ENCODE measurements at places on chromosomes 2 and 18. TPM values are rescaled to one million over a fixed set of nuclear protein-coding genes. Genes with fewer than 3 reads are reported as not detected.

GRCh38 chr2:173187941-173188788 lies 112.5 kb downstream of the MAP3K20 start:
- DNase-seq, result no peak

DNA sequence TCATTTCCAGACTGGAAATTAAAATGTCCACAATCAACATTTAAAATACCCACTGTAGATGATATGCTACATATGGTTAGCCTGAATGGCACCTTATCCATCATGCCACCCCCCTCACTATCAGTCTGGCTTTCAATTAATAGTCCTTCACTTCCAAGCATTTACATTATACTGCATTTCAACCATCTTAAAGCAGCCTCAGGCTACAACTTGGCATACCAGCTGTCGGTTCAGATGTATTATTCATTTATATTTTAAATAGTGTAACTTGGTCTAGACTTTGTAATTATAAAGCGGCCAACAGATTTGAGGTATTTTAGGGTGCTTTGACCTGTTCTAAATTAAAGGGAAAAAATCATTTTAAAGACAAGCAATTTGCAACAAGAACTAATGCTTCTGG lies 2.6 kb downstream of the GCG start:
- no peak for DNase-seq

GRCh38 chr2:45607701-45608100 lies 3.4 kb downstream of the SRBD1 start:
- no peak for DNase-seq

- no peak for DNase-seq
These were observed 25.2 kb upstream of the RGPD4 start for GRCh38 chr2:107801498-107801897.

GRCh38 chr2:25822190-25823117 lies 55.8 kb downstream of the ASXL2 start:
- peak; percentile 48 for DNase-seq

DNA sequence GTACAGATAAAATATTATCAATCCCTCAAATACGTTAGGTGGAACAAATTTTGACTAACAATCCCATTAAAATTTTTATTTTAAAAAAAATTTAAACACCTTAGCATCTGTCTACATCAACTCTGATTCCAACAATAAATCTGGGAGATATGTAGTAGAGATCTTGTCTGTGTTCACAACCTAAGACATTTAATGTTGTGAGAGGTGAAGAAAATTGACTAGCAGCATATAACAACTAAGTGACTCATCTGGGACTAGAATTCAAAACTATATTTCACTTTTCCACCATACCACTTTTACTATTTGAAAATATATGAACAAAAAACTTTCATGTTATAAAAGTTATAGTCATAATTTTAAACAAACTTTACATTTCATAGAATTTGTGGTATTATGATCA lies 97.9 kb downstream of the ATAD2B start:
- no peak for DNase-seq

- DNase-seq, result no peak
These were observed 26.3 kb downstream of the KIF3C start for GRCh38 chr2:25955869-25956535.

DNA sequence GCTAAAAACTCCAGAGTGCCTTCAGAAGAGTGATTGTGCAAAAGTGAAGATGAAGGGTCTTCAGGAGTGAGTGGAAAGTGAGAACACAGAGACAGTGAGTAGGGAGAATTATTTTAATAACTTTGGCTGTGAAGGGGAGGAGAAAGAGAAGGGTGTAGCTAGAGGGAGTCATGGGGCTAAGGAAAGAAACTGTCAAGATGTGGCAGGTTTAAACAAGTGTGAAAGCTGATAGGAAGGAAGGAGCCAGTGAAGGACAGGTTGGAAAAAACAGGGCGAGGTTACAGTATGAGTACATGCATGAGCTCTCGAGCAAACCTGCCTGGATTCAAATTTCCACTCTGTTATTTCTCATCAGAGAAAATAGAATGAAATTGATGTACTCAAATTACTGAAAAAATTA lies 17.8 kb downstream of the IL1F10 start:
- no peak for DNase-seq

DNA sequence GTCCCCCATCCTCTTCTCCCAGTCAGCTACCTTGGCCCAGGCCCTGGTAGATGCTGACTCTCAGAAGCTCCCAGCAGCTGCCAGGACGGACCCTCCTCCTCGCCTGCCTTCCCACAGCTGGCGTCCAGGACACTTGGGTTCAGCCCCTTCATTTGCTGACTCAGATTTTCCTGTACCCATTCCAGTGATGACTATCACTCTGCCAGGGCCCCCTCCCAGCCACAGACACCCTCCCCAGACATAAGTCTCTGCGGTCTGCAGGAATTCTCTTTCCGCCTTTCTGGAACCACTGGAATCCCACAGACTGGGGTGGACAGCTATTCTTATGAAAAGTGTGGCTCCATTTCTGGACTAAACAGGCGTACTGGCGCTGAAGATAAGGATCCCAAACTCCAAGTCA lies 260.3 kb upstream of the EPAS1 start:
- no peak for DNase-seq

GRCh38 chr2:85419009-85419675 lies 628 bp downstream of the SH2D6 start:
- peak; percentile 40 for DNase-seq

DNA sequence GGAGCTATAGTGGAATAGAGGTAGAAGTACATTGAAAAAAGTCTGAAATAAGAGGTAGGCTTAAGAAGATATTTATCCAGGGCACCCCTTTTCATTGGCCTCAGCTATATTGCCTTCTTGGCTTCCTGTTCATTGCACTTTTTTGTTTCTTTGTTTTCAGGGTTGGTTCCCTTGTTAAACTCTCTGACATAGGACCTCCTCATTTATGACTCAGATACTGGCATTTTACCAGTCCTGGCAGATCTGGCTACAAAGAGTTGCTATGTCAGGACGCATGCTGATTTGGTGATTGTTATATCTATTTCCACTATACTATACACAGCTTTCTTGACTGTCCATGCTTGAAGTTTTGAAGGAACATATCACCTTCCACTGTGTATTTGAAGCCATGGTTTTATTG lies 60.0 kb downstream of the GCA start:
- DNase-seq, result no peak

- no peak for DNase-seq
These were observed 5.1 kb upstream of the WIPF1 start for GRCh38 chr2:174602745-174603144.

GRCh38 chr18:22556222-22557167 lies 138.8 kb upstream of the CTAGE1 start:
- peak; percentile 90 for DNase-seq

DNA sequence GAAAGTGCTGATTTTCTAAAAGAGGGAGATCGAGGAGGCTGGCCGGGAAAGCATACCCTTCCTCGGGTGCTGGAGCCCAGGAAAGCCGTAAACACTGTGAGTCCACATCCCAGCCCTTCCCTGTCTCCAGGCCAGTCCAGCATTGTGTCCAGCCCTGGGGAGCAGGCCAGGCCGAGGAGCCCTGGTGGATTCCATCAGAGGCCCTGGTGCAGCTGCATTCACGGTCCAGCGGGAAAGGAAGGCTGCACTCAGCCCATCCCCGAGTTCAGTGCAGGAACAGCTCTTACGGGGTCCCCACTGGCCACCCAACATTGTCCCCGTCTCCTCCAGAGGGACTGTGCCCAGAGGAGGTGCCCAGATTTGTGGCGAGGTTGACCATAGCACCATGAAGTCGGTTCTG lies 218.6 kb downstream of the KLHL29 start:
- DNase-seq, result no peak

DNA sequence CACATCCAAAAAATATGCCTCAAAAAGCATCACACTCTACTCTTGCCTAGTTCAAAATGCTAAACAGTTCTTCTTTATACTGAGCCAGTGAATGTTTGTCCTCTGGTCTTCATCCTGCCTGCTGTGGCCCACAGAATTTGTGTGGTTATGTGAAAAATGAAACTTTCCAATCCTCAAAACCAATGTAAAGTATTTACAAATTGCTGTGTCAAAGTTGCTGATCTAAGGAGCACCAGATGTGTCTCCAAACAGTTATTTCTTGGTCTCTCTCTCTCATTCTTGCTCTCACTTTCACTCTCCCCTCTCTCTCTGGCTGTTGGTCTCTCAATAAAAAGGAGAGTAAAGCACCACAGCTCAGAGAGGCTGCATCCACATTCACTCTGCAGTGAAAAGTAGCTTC lies 23.0 kb downstream of the EPHA4 start:
- no peak for DNase-seq

GRCh38 chr18:8609659-8610458 lies 622 bp downstream of the RAB12 start:
- peak; percentile 48 for DNase-seq

- DNase-seq, result peak; percentile 80
These were observed 11.3 kb upstream of the DES start for GRCh38 chr2:219406861-219407230.

DNA sequence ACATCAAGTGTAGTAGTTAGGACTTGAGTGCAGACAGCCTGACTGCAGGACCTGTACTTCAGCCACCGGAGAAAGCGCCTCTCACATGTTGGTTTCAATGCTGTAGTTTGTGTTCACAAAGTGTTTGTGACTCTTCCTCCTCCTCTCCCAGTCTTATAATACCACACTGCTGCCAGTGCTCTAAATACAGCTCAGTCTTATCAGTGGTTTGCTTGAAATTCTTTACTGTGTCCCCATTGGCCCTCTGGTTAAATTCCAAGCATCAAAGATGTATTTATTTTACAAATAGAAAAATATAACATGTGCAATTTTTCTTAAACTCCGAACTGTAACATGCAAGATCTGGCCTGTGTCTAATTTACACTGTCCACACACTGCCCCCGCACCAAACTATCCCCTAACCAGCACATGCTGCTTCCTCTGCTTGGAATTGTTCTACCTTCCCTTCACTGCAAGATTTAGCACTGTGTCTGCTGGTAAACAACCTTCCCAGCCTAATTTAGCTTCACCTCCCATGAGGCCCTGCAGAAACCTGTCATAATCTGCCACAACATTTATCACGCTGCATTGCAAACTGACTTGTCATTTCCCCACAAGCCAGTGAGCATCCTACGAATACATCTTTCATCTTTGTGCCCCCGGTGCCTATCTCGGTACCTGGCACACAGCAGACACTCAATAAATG lies 77.1 kb downstream of the SUMO1 start:
- no peak for DNase-seq

- DNase-seq, result no peak
These were observed 38.6 kb downstream of the MARCO start for GRCh38 chr2:118980573-118980972.

DNA sequence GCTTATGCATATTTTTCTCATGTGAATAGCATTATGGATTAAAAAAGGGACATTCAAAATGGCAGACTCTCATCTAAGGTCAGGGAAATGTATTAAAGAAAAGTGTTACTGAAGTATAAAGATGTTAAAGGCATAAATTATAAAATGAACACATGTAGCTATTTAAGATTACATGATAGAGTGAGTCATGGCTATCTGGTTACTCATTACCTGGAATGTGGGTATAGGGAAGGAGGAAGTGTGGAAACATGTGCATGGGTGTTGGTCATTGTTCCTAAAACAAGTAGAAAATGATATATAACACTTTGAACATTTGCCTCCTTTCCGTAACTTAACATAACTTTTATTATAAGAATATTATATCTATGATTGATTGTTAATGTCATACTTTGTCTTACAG lies 66.4 kb downstream of the MYO1B start:
- no peak for DNase-seq

GRCh38 chr18:11521853-11522252 lies 87.5 kb upstream of the SLC35G4 start:
- DNase-seq, result no peak

- DNase-seq, result no peak
These were observed 53.4 kb upstream of the TLK1 start for GRCh38 chr2:171214093-171214492.

- peak; percentile 86 for DNase-seq
These were observed 1.0 kb upstream of the LDLRAD4 start for GRCh38 chr18:13217466-13217961.

The TTC39C gene
- 4.1 TPM for total RNA-seq

The NT5C1B gene
- total RNA-seq, result not detected

The FAP gene
- total RNA-seq, result 1.3 TPM

The LRRTM4 gene
- 0.69 TPM for total RNA-seq

The CXCR1 gene
- 0.69 TPM for total RNA-seq

The IL36G gene
- not detected for total RNA-seq

The REG1A gene
- total RNA-seq, result not detected

The RAB6C gene
- 0.25 TPM for total RNA-seq

The FAM237A gene
- total RNA-seq, result 2.0 TPM

The CDCA7 gene
- total RNA-seq, result 1.4 TPM

The IRS1 gene
- total RNA-seq, result 24.1 TPM

The SNTG2 gene
- total RNA-seq, result 0.77 TPM

The TNS1 gene
- total RNA-seq, result 783 TPM

The ZNF892 gene
- 3.0 TPM for total RNA-seq

The PEX13 gene
- total RNA-seq, result 25.7 TPM

The CDH19 gene
- total RNA-seq, result 12.1 TPM

The SPATA3 gene
- total RNA-seq, result not detected
